Stimulated activated CD8-positive, alpha-beta memory T cell treated with anti-CD3 and anti-CD28 coated beads, Interleukin-7, amount 100 ng/mL, for 4 hours (primary cell): ENCODE measurements at places on chromosomes 2 and 18.

GRCh38 chr2:24929230-24929629, 9.2 kb upstream of the ADCY3 start:
- no peak for DNase-seq

DNA sequence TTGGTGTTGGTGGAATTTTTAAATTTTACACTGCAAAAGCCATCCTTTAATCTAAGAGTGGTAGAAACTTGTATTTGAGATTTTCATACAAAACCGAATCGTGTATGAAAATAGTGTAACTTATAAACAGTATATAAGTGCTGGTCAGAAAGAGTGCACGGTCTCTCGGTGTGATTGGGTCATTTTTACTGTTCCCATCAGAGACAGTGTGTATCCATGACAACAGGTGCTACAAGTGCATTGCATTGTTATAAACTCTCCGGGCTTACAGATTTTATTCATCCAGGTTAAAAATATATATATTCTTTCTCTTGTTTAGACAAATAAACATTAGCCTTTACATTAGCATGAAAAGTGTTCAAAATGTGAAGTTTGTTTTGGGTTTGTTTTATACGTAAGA, 721.9 kb downstream of the METTL4 start:
- DNase-seq = no peak

DNA sequence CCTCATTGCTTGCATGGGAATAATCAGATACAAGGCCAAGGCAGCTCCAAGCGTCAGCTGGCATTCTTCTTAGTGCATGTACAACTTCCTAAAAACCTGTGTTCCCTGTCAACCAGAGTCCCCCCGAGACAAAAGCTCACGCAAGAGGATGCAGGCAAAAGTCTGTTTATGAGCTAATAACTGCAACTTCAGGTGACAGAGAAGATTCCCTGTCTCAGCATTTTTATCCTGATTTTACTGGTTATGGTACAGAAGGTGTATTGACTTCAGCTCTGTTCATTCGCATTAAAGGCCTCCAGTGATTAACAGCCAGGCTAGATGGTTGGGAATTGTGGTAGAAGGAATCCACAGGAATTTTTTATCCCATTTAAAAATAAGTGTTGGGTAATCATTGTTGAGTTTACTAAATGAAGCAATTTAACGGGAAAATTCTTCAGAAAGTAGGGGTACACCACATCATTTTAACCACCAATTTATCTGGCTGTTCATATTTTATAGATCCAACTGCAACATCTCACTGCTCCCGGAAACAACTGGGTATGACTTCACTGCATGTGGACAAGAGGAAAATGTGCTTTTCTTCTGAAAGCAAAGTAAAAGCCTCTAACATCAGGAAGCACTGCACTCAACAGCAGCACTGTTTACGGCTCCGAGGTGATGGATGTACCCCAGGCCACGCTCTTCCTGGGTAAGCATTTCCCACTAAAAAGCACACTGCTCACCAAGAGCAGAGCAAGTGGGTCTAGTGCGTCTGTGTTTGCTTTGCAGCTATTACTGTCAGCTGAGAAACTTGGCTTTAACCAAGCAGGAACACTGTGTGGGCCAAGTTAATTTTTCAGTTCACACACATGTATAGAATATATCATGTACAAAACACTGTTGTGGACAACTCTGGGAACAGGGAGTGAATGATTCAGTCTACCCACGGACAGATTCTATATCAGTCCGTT, 31.9 kb downstream of the CCBE1 start:
- no peak for DNase-seq

DNA sequence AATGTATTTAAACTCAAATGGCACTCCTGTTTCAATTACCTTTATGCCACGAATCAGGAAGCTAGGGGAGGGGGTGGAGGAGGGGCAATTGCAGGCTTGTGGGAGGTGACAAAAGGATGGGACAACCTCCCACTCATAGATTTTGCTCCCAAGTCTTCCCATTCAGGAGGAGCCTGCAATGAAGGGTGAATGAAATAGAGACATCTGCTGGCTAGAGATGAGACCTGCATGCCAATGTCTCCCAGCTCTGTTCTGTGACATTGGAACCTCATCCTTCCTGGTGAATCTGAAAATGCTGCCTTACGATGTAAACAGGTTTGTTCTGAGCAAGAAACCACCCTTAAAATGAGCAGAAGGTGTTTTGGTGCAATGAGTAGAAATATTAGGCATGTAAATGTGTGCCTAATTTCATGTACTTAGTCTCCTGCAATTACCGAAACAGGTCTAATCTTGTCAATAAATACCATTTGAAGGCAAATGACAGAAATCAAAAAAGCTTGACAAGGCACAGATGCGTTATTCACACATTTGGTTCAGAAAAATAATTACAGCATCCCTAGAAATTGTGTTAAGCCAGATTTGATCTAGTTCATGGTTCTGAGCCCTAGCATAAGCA, 2.7 kb upstream of the PID1 start:
- DNase-seq = no peak

- no peak for DNase-seq
These were observed 318.4 kb downstream of the TXNL1 start for GRCh38 chr18:56319953-56320352.

- DNase-seq = no peak
These were observed 82.8 kb upstream of the DSEL start for GRCh38 chr18:67599277-67599676.

DNA sequence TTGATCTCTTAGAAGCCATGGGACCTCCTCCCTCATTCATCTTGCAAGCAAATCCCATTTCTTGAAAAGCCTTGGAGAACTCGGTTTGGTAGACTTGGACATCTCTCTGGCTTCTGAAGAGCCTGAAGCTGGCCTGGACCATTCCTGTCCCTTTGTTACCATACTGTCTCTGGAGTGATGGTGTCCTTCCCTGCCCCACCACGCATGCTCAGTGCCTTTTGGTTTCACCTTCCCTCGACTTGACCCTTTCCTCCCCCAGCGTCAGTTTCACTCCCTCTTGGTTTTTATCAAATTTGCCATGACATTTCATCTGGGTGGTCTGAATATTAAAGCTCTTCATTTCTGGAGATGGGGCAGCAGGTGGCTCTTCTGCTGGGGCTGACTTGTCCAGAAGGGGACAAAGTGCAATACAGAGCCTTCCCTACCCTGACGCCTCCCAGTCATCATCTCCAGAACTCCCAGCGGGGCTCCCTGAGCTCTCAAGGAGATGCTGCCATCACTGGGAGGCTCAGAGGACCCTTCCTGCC, 20.0 kb downstream of the FOSL2 start:
- DNase-seq = no peak

DNA sequence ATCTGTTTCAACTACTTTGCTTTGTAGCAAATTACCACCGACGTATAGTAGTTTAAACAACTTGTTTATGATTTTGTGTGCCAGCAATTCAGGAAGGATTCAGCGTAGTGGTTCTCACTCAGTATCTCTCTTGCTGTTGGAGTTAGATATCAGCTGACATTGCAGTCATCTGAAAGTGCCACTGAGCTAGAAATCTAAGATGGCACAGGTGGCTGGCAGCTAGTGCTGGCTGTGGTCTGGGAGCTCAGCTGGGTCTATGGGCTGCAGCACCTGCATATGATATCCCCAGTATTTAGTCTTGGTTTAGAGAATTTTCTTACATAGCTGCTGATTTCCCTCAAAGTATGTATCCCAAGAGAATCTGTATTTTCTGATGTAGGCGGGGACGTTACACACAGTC, 235.6 kb downstream of the SCG2 start:
- no peak for DNase-seq

DNA sequence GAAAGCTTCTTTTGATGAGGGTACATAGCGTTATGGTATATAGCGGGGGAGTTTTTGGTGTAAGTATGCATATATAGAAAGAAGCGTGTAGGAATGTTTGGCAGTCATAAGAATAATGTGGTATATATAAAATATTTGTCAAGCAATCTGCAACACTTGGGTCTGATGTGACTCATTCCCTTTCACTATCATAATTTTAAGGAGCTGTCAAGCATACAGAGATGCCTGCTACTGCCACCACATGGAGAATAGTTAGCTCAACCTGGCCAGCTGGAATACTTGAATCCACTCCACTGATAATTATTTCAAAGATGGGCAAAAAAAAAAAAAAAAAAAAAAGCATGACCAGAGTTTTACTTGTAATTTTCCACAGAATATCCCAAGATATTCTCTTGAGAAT, 559.8 kb upstream of the REG3G start:
- no peak for DNase-seq

DNA sequence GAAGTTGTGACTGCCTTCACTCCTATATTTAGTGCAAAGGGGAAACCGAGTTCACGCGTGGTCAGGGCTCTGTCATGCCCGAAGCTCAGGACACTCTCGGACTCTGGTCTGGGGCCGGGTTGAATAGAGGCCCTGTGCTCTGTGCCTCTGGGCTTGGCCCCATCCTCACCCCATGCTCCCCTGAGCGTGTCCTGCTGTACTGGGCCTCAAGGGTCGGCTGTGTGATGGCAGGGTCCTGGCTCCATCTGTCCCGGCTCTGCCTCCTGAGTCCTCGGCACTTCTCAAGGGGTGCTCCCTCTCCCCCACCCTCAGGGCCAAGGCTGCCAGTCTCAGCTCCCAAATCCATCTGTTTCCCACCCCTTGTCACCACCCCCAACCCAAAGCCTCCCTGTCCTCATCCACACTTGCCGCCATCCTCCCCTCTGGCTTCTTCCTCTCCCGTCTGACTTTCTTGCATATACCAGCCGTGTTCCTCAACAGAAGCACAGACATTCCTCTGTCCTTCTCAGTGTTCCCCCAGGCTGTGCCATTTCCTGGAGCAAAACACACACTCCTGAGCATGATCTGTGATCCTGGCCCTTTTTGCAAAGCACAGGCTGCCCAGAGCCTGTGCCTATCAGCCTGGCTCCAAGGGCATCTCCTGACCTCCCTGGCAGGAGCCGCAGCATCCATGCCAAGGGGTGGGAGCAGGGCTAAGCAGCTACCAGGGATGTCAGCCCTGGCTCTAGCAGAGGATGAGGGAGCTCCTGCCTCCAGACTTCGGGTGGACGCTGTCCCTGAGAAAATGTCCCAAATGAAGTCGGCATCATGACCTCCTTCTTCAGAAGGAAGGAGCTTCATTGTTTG, 64.2 kb upstream of the OTOS start:
- DNase-seq = no peak

DNA sequence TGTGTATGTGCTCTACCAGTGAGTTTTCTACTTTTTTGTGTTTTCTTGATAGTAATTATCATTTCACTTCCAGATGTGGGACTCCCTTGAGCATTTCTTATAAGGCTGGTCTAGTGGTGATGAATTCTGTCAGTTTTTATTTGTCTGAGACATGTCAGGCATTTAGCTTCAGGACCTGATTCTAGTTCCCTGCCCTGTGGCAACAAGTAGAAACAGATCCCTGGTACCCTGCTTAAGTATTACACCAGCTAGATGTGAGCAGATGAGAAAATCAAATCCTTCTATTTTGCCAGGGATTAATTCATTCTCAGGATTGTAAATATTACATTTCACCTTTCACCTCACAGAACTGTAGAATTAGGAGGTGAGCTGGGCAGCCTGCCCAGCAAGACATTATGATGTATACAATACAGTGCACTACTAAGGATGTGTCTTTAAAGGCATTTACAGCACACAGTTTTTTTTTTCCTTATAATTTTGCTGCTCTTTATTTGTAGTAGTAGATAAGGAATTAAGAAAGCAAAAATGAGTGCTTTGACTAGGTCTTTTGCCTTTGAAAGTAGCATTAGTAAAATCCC, 35.1 kb downstream of the GALM start:
- no peak for DNase-seq

GRCh38 chr2:50116096-50117010, 915.6 kb downstream of the NRXN1 start:
- no peak for DNase-seq

DNA sequence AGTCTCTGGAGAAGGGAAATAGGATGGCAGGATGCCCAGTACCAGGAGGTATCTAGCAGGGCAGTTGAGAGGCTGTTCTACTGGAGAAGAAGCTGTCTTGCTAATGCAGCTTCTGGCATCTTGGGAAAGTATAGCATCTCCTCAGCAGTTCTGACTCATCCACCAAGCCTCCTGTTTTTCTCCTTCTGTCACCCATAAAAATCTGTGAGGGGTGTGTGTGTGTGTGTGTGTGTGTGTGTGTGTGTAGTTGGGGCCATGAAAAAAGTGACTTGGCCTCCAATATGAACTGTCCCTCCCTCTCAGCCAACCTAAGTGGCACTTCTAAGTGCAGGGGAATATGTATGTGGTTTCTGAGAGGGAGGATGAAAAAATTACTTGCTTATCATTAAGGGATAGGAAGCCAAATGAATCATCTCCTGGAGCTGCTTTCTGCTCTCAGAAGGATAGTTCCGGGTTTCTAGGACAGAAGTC, 83.9 kb downstream of the CBLN2 start:
- no peak for DNase-seq

DNA sequence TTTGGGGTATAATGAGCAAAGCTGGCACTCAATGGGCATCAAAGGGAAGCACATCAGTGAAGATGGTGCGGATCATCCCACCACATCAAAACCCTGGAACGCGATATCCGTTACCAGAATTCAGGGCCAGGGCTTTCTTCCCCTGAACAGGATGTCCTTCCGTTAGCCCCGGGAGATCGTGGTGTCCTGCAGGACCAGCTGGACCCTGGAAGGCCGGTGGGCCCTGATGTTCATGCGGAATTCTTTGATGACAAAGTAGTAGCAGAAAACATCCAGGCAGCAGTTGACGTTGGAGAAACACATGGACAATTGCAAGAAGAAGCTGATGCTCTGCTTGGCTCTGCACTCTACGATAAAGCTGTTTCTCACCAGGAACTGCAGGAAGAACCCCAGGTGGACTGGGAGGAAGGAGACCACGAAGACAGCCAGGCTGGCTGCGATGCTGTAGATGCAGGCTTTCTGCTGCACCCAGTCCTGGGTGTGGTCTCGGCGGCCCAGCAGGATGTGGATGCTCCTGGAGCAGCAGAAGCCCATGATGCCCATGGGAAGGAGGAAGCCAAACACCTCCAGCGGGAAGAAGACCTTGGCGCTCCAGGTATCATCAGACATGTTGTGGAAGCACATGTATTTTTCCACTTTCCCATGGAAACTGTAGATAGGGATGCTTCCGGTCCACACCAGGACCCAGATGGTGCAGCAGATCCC, 15.0 kb downstream of the GPR55 start:
- no peak for DNase-seq

- DNase-seq = no peak
These were observed 44.5 kb downstream of the PKP4 start for GRCh38 chr2:158501301-158501700.

DNA sequence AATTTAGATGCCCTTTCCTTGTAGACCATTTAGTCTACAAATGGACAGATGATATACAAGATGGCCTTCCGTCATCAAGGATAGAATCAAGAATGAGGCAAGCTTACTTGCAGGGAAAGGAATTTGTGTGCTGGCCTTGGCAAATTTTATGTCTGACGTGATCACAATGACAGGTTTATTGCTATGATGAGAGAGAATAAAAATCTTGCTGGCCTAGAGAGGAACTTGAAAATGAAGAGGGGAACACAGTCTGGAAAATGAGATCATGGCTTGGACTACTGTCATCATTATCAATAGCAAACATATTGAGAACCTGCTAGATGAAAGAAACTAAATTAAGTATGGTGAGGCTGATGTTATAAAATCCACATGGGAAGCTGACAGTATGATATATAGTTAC, 66.0 kb downstream of the CSRNP3 start:
- DNase-seq = no peak

GRCh38 chr18:57768537-57769326, 34.4 kb downstream of the ATP8B1 start:
- no peak for DNase-seq

GRCh38 chr2:158835431-158835830, 40.3 kb downstream of the DAPL1 start:
- DNase-seq = no peak

GRCh38 chr2:162968306-162968705, 129.7 kb upstream of the KCNH7 start:
- DNase-seq = no peak
